ENCODE measurements at places on chromosomes 6 and 20. TPM values are rescaled to one million over a fixed set of nuclear protein-coding genes. Genes with fewer than 3 reads are reported as not detected.

Gene TNFRSF6B
- total RNA-seq = 7.5 TPM

Gene VSX1
- total RNA-seq = not detected

Gene DTNBP1
- total RNA-seq = 3.1 TPM

Gene PLAGL1
- total RNA-seq = 3.2 TPM

Gene HLA-DQA2
- not detected for total RNA-seq

Gene MLIP
- total RNA-seq = not detected

Gene EPHA7
- not detected for total RNA-seq

Gene SLC52A3
- 1.3 TPM for total RNA-seq
